ENCODE measurements at places on chromosomes 5 and 9.

DNA sequence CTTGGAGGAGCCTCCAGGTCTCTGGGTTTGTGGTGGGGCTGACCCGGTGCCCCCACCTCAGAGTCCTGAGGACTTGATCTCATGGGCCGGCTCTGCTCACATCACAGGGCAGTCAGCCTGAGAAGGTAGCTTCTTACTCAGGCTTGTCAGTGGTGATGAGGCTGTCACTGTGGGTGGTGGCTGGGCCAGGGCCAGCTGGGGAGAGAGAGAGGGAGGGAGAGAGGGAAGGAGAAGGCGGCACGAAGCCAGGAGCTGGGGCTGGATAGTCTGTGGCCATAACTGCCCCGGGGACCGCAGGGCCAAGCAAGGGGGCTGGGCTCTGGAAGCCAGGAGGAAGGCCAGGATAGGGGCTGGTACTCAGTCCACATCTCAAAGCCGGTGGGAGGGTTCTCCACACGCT is 6.5 kb downstream of the NTNG2 start:
- DNase-seq: no peak

GRCh38 chr5:150377964-150378694 is 20.6 kb downstream of the TCOF1 start:
- DNase-seq: no peak

GRCh38 chr9:21549251-21549765 is 67.2 kb upstream of the IFNE start:
- DNase-seq: no peak

DNA sequence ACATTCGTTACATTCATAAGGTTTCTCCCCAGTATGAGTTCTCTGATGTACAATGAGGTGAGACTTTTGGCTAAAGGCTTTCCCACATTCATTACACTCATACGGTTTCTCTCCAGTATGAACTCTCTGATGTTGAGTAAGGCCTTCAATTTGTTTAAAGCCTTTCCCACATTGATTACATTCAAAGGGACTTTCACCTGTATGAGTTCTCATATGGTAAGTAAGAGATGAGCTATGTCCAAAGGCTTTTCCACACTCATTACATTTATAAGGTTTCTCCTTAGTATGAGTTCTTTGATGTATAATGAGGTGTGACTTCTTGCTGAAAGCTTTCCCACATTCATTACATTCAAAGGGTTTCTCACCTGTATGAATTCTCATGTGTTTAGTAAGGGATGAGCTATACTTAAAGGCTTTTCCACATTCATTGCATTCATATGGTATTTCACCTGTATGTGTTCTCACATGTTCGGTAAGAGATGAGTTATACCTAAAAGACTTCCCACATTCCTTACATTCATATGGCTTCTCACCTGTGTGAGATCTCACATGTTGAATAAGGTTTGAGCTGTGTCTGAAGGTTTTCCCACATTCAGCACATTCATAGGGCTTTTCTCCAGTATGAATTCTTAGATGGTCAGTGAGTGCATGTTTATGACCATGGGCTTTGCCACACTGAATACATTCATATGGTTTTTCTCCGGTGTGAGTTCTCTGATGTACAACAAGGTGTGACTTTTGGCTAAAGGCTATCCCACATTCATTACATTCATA is 13.5 kb downstream of the ZFP37 start:
- DNase-seq: no peak

DNA sequence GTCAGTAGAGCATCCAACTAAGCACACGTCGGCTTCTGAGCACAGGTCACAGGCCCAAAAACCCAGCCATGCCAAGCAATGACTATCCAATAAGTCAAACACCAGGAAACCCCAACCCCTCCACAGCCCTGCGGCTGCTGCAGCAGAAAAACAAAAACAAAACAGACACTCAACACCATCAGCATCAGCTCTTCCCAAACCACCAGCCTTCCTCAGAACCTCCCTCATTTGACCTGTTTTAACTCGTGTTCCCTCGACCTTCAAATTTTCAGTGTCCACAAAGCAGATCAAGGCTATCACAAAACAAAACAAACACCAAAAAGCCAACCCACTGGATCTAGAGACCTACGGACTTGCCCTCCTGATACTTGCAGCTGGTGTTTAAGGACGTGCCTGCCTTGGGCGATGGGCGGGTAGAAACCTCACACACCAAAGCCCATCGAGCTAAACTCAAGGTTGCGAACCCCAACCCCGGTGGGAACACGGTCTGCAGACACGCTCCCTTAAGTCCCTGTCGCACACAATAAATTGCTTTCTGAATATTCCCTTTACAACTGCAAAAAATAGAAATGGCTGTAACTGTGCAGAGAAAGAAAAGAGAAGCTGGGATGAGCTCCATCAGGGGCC is 247.1 kb upstream of the ANKRD55 start:
- peak; percentile 21 for DNase-seq

DNA sequence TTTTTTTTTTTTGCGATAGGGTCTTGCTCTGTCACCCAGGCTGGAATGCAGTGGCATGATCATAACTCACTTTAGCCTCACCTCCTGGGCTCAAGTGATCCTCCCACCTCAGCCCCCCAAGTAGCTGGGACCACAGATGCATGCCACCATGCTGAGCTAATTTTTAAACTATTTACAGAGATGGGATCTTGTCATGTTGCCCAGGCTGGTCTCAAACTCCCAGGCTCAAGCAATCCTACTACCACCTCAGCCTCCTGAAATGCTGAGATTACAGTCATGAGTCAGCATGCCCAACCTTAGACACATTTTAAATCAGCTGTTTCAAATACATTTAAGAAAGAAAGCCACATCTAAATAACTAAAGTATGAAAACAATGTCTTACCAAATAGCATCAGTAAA is 439.0 kb downstream of the EBF1 start:
- DNase-seq: no peak

- no peak for DNase-seq
Measured at GRCh38 chr5:114448481-114448880, 86.6 kb downstream of the KCNN2 start.

GRCh38 chr5:167945542-167946384 is 345.7 kb upstream of the WWC1 start:
- DNase-seq: no peak

GRCh38 chr5:69160651-69161050 is 6.3 kb upstream of the CCNB1 start:
- DNase-seq: no peak

DNA sequence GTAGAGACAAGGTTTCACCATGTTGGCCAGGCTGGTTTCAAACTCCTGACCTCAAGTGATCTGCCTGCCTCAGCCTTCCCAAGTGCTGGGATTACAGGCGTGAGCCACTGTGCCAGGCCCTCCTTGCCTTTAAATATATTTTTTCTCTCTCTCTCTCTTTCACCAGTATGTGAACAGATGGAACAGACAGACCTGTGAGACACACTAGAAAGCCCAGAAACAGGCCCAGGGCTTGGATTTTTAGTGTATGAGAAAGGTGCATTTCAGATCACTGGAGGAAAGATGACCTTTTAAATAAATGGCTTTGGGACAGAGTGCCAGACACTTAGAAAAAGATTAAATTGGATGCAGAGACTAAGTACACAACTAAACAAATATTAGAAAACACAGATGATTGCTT is 3.1 kb downstream of the RASGEF1C start:
- DNase-seq: no peak
